ENCODE measurements at places on chromosomes 2 and 18. TPM values are rescaled to one million over a fixed set of nuclear protein-coding genes. Genes with fewer than 3 reads are reported as not detected.
A peak's percentile ranks its signal among the peaks of the same experiment; 100 is the strongest.

- no peak for DNase-seq
Observed at GRCh38 chr2:82165377-82165776, 1860.8 kb upstream of the LRRTM1 start.

DNA sequence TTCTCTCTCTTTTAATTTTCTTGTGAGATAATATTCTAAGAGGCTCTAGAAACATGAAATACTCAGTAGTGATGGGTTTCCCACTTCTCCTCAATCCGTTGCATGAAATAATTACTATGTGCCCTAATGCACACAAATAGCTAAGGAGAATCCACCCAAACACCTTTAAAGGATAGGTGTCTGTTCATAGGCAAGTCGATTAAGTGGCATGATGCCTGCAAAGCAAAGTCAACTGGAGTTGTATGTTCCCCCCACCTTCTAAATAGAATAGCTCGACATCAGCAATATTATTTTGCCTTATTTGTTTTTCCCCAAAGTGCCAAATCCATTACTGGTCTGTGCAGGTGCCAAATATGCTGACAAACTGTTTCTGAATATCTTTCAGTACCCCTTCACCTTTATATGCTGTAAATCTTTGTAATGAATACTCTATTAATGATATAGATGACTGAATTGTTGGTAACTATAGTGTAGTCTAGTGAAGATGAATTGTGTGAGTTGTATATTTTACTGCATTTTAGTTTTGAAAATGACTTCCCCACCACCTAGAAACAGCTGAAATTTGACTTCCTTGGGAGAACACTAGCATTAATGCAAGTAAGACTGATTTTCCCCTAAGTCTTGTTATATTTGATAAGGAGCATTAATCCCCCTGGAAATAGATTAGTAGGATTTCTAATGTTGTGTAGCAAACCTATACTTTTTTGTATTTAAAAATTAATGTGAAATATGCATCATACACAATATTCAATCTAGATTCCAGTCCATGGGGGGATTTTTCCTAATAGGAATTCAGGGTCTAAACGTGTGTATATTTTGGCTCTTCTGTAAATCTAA is 9.0 kb downstream of the TBR1 start:
- DNase-seq = no peak

DNA sequence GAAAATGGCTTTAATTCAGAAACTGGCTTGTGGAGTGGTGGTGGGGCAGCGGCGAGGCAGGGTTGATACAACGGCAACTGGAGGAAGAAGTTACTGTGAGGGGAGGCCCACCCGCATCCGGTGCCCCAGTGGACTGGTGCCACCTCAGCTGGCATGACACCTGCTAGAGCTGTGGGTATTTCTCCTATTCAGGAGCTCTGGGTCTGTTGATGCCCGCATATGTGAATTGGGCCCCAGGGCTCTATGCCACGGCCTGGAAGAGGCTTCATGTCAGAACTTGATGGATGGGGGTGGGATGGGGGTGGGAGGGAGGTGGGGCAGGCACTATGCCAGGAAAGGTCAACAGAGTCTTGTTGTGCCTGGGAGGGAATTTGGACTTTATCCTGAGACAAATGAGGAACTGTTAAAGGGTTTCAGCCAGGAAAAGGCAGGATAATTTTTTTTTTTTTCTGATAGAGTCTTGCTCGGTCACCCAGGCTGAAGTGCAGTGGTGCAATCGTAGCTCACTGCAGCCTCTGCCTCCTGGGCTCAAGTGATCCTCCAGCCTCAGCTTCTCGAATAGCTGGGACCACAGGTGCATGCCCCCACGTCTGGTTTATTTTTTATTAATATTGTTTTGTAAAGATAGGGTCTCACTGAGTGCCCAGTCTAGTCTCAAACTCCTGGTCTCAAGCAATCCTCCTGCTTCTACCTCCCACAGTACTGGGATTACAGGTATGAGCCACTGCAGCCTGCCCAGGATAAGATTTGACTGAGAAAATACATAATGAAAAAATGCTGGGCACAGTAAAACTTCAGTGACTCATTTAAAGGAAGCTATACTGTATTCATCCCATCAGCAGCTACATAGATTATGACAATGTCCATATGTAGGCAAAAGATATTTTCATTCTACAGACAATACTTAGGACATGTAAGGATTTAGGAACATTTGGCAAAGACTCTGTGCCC is 52.6 kb downstream of the SH2D6 start:
- DNase-seq = peak; percentile 77

SPC25 gene
- polyA plus RNA-seq = 16.6 TPM

GRCh38 chr18:52408800-52409302 is 68.9 kb downstream of the DCC start:
- no peak for DNase-seq

EMILIN2 gene
- polyA plus RNA-seq = 0.82 TPM

DNA sequence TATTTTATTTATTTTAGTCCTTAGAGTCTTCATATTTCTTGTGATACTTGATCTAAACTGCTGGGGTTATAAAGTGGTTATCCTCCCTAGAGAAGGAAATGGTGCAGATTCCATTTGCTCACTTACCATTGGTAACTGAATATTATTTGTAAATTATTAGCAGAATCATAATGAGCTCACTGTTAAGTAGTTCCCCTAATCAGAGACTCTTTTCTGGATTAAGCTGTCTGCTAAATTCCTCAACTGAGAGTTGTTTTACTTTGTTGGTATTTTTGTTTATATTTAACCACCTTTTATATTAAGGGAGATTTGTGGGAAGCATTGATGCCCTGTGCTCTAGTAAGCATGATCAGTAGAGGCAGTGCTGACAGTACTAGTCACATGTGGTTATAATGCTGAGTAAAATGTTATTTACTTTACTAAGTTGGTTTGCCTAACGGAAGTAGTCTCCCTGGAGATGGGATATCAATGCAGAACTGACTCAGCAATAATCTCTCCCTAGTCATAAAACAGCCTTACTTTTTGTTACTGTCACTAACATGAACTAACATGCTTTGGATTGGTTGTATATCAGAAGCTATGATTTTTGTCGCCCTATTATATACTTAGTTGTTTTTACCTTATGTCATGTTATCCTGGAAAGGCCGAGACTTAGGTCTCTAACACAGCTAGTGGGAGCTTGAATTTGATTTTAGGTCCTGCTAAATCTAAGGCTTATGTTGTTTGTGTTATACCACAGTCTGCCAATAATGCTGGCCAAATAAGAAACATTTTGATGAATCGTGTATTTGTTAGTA is 166.7 kb downstream of the MCFD2 start:
- peak; percentile 69 for DNase-seq

GATA6 gene
- 0.03 TPM for polyA plus RNA-seq

DNA sequence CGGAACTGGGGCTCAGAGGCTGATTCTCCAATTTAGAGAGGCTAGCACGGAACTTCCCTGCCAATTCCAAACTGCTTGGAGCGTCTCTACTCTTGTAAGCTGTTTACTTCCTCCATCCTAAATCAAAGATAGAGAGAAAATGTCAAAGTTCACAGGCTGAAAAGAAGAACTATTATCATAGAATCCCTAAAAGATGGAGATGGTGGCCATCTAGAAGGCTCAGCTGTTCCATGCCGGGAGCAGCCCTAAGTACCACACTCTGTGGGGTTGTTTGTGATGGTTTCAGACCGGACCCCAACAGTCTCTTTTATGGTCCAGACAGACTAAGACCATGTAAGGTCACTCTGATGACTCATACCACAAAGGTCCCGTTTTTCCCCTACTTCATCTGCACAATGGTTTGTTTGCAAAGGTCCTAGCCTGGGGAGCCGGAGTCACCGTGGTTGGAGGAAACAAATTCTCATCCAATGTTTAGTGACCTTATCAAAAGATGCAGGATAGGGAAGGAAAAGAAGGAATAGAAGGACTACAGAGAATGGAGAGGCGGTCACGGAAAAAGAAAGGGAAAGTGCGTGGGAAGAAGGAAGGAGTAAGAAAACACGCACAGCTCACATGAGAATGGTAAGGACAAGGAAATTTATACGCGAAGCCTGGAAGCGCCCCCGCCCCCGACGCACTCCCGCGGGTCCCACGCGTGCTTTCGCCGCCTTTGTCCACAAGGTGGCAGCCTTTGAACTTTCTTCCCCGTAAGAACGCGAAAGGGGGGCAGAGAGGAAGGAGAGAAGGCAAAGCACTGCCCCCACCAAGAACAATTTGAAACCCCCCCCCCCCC is 453 bp upstream of the ANTXR1 start:
- no peak for DNase-seq

GRCh38 chr2:228600265-228600664 is 418.8 kb upstream of the SPHKAP start:
- peak; percentile 31 for DNase-seq

TBR1 gene
- polyA plus RNA-seq = not detected

- DNase-seq = peak; percentile 73
Observed at GRCh38 chr2:215917953-215918620, 95.3 kb downstream of the MREG start.

C18orf54 gene
- polyA plus RNA-seq = 4.3 TPM

DNA sequence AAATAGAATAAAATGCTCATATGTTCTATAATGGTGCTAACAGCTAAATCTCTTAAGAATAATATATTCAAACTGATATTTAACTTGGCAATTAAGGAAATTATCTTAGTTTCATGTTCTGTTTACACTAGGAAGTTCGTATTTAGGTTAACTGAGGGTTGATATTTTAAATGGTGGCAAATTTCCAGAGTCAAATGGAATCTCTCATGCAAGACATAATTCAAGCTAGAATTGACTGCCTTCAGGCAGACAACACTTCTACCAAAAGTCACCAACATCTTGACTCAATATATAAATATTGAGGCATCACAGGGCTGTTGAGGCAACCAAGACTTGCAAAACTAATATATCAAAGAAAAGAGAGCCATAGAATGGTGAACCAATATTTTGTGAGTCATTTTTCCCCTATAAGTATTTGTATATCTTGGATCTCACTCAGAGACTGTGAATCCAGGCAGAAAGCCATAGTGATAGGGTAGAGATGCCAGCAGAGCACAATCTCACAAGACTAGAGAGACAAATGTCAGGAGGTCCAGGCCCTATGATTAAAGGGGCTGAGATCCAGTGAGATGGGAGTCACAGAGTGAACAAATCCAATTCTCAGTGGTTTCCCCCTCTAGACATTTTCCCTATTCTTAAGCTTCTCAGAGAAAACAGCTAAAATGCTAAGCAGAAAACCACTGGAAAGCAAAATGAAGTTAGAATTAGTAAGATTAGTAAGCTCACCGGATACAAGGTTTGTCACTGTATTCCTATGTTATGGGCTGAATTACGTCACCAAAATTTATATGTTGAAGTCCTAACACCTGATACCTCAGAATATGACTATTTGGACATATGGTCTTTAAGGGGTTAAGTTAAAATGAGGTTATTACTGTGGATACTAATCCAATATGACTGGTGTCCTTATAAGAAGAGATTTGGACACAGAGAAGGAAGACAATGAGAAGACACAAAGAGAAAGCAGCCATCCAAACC is 358.2 kb upstream of the UBE2E3 start:
- DNase-seq = no peak

SYT4 gene
- not detected for polyA plus RNA-seq

DUSP19 gene
- polyA plus RNA-seq = 0.30 TPM

EFEMP1 gene
- polyA plus RNA-seq = 62.6 TPM

CNDP1 gene
- not detected for polyA plus RNA-seq

- DNase-seq = no peak
Observed at GRCh38 chr2:167844714-167845530, 402.5 kb downstream of the STK39 start.
